Adipocyte (in vitro differentiated cells): ENCODE measurements at places on chromosomes 2 and 18.

GRCh38 chr2:134177351-134177931 lies 76.4 kb upstream of the MGAT5 start:
- no peak for DNase-seq

DNA sequence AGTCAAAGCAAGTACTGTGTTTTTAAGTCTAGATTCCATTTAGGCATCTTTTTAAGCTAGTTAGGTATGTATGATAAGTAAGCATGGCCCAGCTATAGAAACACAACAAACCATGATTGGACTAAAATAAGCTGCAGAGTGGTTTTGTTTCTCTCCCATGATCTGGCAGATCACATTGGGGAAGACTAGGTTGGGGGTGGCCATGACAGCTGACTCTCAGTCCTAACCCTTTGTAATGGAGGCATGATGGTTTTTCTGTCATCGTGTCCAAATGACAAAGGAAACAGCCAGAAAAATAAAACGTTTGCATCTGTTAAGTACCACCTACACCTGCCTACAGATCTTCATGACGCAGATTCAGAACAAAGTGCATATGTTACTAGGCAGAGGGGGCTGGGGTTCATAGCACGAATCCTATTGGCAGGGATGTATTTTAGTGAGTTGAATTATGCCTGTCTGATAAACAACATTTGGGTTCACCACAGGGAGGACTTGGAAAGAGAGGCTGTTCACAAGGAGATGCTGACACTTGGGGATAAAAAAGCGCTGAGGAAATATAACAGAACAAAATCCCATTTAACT lies 33.8 kb upstream of the GALNT5 start:
- DNase-seq = no peak

- no peak for DNase-seq
These were observed 69.3 kb downstream of the SUMO1 start for GRCh38 chr2:202169131-202169530.

GRCh38 chr18:63301434-63301833 lies 18.1 kb downstream of the BCL2 start:
- DNase-seq = no peak

DNA sequence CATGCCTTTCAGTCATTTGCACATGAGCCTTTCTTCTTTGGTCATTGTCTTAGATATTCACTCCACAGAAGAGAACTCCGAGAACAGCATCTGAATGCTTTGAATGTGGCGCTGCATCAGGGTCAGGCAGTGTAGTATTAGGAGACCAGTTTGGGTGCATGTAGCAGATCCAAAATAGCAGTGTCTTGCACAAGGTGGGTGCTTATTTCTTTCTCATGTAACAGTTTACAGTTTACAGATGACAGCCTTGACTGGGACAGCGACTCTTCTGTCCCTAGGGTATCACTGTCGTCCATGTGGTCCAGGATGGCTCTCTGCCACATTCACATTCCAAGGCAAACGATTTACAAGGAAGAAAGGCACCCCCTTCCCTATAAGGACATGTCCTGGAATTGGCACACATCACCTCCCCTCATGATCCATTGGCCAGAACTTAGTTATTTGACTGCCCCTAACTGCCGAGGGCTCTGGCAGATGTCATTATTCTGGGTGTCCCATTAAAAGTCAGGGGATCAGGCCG lies 101.0 kb downstream of the STPG4 start:
- DNase-seq = no peak

GRCh38 chr2:23487735-23488492 lies 102.9 kb downstream of the KLHL29 start:
- peak; percentile 77 for DNase-seq

- peak; percentile 88 for DNase-seq
These were observed 18.7 kb downstream of the SMIM21 start for GRCh38 chr18:75408554-75409506.

DNA sequence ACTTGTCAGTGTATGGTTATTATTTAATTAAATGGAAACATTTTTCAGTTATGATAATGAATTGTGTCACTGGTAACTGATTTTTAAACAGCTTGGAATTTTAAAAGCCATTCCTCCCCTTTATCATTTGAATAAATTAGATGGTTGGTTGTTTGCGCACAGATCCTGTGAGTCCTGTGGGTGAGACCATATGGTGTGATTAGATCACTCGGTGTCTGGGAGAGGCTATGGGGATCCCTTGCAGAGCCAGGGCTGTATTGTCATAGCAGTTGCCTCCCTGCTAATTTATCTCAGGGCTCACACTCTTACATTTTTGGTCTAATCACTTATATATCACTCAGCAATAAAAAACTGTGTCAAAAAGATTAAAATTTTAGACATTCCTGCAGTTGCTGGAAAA lies 133.5 kb downstream of the ASXL3 start:
- DNase-seq = no peak

DNA sequence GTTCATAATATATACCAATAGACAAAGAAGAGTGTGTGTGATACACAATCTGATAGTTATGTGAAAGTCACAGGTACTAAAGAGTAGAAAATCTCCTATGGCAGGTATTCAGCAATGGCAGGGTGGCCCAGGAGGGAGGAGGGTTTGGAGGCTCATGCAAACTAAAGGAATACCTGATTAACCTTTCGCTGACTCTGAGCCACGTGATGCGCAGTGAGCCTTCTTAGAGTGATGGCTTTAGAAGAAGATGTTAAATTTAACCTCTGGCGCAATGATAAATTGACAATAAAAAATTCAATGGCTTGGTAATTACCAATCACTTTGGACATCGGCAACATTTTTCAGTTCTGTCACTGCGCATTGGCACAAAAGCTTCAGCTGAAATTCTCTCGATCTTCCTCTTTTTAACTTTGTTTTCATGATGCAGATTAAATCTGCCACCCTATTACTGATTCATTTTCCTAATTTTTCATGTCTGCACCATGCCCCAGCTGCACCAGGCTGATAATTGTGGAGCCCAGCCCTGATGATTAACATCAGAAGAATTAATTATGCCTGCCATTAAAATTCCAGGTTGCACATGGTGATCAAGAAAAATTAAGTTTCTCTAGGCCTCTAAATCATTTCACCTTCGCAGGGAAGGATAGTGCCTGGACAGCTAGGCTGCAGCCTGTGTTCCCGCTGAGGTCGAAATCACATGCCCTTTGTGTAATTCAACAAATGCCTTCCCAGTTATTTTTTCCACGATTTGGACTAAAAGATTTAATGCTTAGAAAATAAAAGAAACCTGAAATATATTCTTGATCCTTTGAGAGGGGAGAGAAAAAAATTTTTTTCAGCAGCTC lies 250.6 kb upstream of the HNRNPA3 start:
- DNase-seq = no peak

- DNase-seq = no peak
These were observed 150.3 kb downstream of the TFCP2L1 start for GRCh38 chr2:121134728-121135127.

- no peak for DNase-seq
These were observed 56.4 kb downstream of the ZNF385B start for GRCh38 chr2:179805001-179805400.

- no peak for DNase-seq
These were observed 155.9 kb downstream of the FMNL2 start for GRCh38 chr2:152490686-152491455.

- DNase-seq = no peak
These were observed 166.5 kb downstream of the RPIA start for GRCh38 chr2:88857951-88858411.

GRCh38 chr18:11276678-11277077 lies 127.3 kb upstream of the PIEZO2 start:
- no peak for DNase-seq

- DNase-seq = no peak
These were observed 574.8 kb downstream of the KCNJ3 start for GRCh38 chr2:155273323-155273722.

DNA sequence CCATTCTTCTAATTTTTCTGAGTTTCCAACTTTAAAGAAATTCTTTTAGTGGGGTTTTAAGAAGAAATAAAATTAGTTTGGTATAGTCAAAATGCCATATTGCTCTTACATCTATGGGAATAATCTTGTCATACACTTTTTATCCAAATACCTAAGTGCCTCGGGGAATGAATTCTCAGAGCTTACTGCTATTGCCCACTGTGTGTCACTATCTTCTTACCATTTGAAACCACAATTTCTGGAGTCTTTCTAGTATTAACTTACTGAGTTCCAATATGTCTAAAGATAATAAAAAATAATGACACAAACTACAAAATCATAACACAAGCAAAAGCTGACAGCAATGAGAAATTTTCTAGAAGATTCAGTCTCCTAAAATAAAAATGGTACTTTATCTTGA lies 23.7 kb upstream of the DNAH6 start:
- peak; percentile 40 for DNase-seq

- DNase-seq = peak; percentile 44
These were observed 35.5 kb upstream of the PTMA start for GRCh38 chr2:231672617-231673347.

DNA sequence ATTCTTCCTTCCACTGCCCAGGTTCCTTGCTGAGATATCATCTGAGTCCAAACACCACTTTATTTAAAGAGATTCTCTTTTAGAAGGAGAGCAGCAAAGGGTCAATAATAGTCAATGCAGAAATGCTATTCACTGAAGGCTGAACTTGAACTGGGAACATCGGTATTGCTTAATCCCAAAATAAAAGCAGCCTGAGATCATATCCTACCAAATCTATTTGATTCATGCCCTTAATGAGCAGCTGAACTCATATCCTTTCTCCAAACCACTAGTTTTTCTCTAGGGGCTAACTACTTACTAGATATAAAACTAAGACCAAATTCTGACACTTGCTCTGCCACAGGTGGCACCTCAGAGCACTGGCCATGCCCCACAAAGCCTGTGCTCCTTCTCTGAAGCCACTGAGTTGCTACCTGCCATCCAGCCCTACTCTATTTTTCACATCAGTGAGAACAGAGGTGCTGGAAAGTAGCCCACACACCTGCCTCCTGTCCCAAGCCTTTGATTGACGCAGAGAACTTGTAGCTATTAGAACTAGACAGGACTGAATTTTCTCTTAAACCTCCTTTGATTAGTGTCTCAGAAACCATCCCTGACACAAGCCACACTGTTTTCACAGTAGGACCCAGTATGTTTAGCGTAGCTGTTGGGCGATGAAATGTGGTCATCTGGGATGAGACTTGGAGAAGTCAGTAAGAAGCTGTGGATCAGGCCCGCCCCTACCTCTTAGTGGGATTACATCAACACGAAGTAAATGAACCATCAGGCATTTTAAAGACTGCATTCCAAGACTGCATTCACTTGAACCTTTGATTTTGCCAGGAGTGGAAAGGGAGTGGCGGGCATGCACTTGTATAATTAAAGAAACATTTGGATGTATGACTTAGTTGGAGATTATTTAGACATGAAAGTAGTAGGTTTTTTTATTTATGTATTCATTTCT lies 124.3 kb downstream of the RBMS1 start:
- peak; percentile 54 for DNase-seq

- DNase-seq = no peak
These were observed 52.5 kb downstream of the KCNF1 start for GRCh38 chr2:10964052-10964790.

DNA sequence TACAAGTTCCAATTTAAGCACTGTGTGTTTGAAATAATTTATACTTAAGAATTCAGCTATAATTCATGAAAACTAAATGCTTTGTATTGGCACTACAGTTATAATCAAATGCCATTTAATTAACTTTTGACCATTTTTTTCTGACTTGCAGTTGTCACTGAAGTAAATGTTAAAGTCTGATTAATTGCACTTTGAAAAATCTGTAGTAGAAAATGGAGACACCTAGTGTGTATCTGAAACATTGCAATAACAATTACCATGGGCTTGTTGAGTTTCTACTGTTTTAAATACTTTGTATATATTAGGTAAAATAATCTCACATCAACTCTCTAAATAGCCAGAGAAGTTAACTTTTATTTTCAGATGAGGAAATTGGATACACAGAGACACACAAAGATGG lies 458.6 kb upstream of the FSIP2 start:
- DNase-seq = peak; percentile 64

GRCh38 chr2:48292393-48292792 lies 237.6 kb upstream of the STON1 start:
- DNase-seq = no peak

DNA sequence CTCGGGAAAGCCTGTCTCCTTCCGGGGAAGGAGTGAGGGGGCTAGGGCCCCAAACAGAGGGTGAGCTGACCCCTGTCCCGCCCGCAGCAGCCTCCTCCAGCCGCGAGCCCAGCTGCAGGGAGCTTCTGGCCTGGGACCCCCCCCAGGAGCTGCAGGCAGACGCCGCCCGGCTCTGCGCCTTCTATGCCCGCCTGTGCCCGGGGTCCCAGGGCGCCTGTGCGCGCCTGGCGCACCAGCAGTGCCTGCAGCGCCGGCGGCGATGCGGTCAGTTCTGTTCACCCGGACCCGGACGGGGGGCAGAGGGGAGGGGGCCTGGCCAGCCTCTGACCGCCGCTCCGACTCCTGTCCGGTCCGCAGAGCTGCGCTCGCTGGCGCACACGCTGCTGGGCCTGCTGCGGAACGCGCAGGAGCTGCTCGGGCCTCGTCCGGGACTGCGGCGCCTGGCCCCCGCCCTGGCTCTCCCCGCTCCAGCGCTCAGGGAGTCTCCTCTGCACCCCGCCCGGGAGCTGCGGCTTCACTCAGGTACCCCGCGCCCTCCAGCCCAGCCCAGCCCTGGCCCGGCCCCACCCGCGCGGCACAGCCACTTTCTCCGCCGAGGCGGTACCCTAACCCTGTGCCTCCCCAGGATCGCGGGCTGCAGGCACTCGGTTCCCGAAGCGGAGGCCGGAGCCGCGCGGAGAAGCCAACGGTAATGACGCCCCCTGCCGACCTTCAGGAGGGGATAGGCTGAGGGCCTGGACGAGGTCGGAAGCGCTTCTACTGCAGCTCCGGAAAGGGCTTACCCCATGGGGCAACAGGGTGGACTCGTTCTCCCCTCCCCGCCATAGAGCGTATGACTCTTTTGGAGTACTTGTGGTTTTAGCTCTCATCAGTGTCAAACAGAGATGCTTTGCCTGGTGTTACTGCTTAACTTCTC lies 2.0 kb upstream of the CHRND start:
- DNase-seq = peak; percentile 51

DNA sequence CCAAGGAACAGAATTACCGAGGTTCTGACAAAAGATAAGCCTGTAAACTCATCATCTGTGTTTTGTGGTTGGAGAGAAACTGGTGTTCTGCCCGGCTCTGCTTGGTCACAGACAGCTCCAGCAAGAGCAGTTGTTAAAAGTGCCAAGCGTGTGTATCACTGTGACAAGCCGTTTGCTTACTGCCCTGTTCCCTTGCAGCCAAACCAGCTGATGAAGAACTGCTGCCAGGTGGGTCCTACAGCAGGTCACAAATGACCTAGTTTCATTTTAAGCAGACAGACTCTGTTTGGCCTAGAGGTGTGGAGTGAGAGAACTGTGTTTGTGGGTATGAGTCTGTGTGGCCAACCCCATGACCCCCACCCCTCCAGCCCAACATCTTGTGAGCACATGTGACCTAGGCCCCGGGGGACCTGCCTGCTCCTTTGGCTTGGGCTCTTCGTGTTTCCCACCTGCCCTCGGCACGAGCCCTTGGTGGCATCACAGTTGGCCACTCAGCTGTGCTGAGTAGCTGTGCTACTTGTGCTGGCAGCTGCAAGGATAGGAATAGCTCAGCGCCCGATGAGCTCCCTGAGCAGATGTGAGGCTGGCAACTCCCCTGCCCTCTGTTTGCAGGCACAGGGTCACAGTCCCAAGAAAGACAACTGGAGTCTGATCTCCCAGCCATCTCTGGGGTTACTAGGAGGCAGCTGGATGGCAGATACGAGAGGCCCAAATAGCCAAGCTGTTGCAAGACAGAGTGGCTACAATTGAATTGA lies 9.7 kb downstream of the OXER1 start:
- no peak for DNase-seq
